ENCODE measurements at places on chromosomes 6 and 20. TPM values are rescaled to one million over a fixed set of nuclear protein-coding genes. Genes with fewer than 3 reads are reported as not detected.

Gene GLP1R
- polyA plus RNA-seq = 0.07 TPM

Gene DEK
- 71.6 TPM for polyA plus RNA-seq

Gene NKAPL
- polyA plus RNA-seq = 1.5 TPM

Gene CDSN
- 6.2 TPM for polyA plus RNA-seq

Gene SSR1
- 38.9 TPM for polyA plus RNA-seq

Gene SLC35A1
- polyA plus RNA-seq = 23.1 TPM

Gene TMEM244
- not detected for polyA plus RNA-seq

Gene FRMD1
- 1.3 TPM for polyA plus RNA-seq

Gene NRSN1
- polyA plus RNA-seq = 0.21 TPM

Gene MRAP2
- 1.3 TPM for polyA plus RNA-seq

Gene NCOA3
- polyA plus RNA-seq = 11.4 TPM

Gene NCOA6
- polyA plus RNA-seq = 35.6 TPM

Gene SALL4
- 0.21 TPM for polyA plus RNA-seq

Gene TINAG
- polyA plus RNA-seq = 0.11 TPM

Gene DOK5
- polyA plus RNA-seq = 1.0 TPM

Gene PBOV1
- not detected for polyA plus RNA-seq

Gene SPATS1
- polyA plus RNA-seq = 0.09 TPM

Gene TTBK1
- 0.09 TPM for polyA plus RNA-seq

Gene CD93
- polyA plus RNA-seq = 16.4 TPM

Gene NFATC2
- 4.4 TPM for polyA plus RNA-seq

Gene GPLD1
- polyA plus RNA-seq = 1.3 TPM

Gene CCDC170
- 0.21 TPM for polyA plus RNA-seq

Gene GHRH
- 14.7 TPM for polyA plus RNA-seq

Gene LPA
- 0.05 TPM for polyA plus RNA-seq

Gene SNRPB
- 149 TPM for polyA plus RNA-seq

Gene C20orf144
- polyA plus RNA-seq = 0.23 TPM

Gene FILIP1
- 1.8 TPM for polyA plus RNA-seq

Gene NHSL1
- polyA plus RNA-seq = 1.4 TPM

Gene EFCAB8
- polyA plus RNA-seq = 0.46 TPM

Gene LCA5
- 1.7 TPM for polyA plus RNA-seq

Gene ENPP3
- polyA plus RNA-seq = 50.5 TPM

Gene MMP24
- 0.11 TPM for polyA plus RNA-seq

Gene FAM162B
- 1.9 TPM for polyA plus RNA-seq

Gene NMBR
- 0.07 TPM for polyA plus RNA-seq

Gene COL9A3
- 7.0 TPM for polyA plus RNA-seq
